ENCODE measurements at places on chromosomes 1 and 21.

GRCh38 chr1:27668808-27669723, 2.9 kb downstream of the IFI6 start:
- DNase-seq, result peak; percentile 87

DNA sequence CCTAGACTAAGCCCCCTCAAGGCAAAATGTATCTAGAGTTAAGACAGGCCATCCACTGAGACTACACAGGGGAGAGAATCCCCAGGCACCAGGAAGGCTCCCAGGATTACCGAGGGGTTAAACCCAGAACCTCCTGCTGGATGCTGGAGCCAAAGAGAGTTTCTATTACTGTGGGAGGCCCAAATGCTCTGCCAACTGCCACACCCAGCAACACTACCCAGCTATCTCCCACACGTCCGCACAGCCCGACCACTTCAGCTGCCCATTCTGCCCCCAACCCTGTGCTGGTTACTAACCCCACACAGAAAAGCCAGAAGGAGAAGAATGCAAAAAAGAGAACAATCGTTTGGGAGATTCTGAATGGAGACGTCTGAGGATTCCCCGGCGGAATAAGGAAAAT, 63.6 kb downstream of the CD46 start:
- DNase-seq, result no peak

DNA sequence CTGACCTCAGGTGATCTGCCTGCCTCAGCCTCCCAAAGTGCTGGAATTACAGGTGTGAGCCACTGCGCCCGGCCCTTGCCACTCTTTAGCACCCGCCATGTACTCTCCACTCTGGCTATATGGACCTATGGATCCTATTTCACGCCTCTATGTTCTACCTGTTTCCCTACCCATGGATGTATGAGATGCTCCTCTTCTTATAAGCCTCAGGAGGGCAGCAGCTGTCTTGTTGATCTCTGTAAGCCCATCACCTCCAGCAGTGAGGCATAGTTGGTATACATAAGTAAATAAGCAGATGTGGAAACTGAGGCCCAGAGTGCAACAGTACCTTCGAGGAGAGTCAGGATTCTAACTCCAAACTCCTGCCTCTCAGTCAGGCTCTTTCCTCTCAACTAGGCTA, 24.7 kb upstream of the ARTN start:
- no peak for DNase-seq

DNA sequence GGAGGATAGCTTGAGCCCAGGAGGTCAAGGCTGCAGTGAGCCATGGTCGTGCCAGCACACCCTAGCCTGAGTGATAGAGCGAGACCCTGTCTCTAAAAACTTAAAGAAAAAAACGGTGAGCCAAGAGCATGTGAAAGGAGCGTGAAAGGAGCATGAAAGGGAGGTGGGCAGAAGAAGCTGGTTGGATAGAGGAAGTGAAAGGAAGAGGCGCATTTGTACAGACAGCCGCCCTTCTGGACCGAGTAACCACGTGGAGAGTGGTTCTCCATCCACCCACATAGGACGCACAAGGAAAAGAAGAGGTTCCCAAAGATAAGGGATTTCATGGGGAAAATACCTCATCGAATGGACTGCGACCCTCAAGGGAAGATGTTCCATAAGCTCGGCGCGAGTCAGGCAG, 60.4 kb upstream of the IFNAR2 start:
- no peak for DNase-seq

GRCh38 chr21:41260428-41260827, 56.2 kb upstream of the FAM3B start:
- DNase-seq, result no peak

DNA sequence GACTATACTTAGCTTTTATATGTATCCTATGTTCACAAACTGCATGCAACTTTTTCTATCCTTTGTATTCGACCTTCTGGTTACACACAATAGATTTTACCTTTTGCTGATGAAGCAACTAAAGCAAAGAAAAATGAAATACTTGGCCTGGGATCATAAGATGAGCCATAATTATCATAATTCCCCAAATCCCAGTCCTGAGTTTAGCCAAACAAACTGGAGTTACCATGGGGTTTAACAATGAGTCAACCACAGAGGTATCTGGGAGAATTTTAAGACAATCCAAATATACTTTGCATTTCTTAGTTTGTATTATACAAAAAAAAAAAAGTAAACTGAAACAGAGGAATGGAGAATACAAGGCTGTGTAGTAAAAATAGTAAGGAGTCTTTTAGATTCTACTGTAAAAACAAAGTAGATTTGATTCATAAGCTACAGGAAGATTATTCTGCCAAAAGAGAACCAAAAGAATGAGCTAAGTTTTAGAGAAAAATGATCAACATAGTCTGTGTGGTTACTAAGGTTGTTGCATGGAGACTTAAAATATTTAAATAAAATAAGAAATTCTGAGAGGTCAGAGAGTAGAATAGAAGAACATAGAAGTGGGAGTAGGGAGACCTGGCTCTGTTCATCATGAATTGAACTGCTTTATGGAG, 60.4 kb upstream of the GORAB start:
- no peak for DNase-seq

GRCh38 chr21:38810034-38810825, 4.5 kb downstream of the ETS2 start:
- no peak for DNase-seq
